ENCODE measurements at places on chromosomes 2 and 18.

DNA sequence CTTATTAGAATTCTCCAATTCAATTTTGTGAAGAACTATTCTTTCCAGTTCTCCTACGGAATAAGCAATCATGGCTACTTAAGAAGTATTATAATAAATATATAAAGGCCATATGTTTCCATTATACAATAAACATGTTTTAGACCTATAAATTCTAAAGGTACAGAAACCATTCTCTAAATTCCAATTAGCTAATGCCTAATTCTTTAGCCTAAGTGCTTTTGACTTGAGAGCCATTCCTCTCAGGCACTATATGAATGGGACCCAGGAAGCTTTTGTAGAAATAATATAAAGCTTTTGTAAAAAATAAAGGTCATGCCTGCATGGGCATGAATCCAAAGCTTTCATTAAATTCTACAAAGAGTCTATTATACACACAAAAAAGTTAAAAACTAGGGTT, 161.0 kb upstream of the UNC80 start:
- no peak for DNase-seq

DNA sequence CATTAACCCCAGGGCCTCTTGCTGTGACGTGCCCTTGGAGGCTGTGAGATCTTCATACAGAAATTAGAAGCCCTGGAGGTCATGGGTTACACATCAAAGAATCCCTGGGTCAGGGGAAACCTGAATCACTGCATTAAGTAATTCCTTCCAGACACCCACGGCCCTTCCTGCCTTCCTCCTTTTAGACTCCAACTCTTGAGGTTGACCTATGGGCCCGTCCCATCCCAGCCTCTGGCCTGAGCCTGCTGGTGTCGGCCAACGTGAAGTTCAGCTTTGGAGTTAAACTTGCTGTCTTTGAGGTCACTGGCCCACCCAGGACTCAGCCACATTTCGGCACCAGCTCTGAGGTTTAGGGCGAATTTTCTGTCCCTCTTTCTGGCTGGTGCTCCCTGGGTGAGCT, 198.3 kb downstream of the ACKR3 start:
- DNase-seq: no peak

DNA sequence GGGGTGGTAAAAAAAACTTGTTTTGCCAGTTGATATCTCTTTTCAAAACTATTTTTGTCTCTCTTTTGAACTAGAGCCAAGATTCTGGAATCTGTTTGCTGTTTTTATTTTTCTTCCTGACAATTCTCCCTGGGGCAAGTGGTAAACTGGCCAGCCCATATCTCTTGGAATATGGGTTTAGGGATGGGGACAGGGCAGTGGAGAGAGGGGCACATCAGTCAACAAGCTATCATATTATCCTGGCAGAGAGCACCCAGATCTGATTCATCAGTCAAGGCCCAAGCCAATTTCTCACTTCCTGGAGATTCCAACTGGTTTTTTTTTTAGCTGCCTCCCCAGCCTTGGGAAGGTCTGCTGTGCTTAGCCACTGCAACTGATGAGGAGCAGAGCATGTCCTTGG, 52.3 kb downstream of the ARHGAP28 start:
- no peak for DNase-seq

DNA sequence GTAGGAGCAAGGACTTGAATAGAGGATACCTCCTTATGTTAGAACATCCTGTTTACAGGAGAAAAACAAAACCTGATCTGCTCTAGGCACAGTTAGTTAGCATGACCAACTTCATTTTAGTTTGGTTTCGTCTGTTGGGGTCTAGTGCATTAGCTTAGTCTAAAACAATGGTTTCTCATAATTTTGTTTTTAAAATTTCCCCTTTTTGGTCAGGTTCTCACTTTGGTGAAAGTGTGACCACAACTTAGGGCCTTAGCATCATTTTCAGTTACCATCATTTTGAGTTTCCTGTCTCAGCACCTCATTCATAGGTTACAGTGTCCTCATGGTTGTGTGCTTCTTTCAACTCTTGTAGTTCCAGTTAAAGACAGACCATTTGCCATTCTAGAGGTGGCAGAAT, 1277.0 kb upstream of the SLC39A10 start:
- no peak for DNase-seq

GRCh38 chr2:28367667-28368356, 24.8 kb upstream of the FOSL2 start:
- no peak for DNase-seq

DNA sequence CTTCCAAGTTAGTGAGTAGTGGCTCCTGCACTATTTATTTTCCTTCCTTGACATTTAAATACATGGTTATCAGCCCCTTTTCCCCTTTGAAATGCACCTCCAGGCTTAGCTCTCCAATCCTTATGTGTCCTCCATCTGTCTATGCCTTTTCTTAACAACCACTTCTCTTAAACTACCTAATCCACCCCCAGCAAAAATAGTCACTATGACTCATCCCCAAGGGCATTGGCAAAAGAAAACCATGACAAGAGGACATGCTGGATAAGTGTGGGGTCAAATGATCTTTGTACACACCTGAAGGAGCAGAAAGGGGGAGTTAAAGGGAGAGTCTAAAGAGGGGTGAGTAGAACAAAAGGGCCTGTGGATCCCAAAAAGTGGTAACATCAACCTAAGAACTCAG, 127.2 kb downstream of the ANKRD44 start:
- DNase-seq: no peak

- no peak for DNase-seq
Measured at GRCh38 chr18:62522178-62522503, 684 bp upstream of the ZCCHC2 start.

DNA sequence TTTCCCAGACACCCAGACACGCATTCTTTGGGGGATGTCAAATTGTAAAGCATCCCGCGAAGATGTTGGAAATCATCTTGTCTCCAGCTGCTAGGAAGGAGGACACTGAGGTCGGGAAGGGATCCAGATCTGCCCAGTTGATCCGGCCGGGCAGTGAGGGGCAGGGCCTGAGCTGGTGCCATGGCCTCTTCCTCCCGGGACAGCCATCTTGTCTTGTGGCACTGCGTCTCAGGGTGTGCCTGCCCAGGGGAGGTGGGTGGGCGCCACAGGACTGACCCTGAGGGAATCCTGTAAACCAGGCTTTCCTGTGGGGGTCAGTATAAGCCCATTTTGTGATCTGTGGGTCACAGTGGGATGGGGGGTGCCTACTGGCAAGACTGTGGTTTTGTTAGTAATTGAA, 10.1 kb downstream of the TRAF3IP1 start:
- DNase-seq: no peak

DNA sequence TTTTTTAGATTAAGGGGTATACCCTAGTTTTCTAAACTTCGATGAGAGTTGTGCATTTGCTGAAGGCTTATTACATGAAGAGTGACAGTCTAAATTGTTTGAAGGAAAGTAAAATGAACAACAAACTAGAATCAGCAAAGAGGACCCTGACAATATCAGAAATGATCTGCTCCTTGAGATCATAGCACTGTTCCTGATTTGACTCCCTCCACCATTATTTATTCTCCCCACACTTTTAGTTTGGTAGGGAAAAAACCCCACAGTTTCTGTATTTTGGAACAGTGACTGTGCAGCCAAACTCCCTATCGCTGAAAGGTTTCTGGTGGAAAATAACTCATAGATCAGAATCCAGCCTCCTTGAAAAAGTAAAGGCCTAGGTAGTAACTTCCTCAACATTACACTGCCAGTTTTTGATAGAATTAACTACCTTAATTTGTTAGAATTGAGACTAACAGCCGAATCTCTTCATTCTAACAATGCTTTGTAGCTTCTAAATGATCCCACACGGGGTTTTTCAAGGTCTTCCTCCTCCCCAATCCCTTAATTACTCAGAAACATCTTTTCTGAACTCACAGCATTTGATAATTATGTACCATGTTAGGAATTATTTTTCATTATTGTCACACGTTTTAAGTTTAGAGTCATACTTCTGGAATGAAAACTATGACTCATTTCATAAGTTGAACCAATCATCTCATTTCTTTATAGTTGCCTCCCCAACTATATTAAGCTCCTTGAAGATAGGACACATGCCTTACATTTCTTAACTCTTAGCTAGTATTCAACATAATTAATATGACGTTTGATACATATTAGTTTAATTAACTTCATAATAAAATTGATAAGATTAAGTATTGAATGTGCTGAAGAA, 2.9 kb downstream of the MYL12A start:
- DNase-seq: peak; percentile 53

DNA sequence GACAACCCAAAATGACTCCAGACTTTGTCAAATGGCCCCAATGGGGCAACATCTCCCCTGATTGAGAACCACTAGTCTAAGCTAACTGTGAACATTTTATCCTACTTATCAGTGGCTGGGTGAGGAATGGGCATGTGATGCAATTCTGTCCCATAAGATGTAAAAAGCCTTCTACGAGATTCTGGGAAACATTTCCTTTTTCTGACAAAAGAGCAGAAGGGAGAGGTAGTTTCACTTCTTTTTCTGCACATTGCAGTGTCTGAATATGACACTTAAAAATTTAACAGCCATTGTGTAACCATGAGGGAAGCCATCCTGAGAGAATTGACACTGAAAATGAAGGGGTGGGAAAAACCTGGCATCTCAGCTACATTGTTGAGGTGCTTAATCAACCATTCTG, 17.3 kb upstream of the MARCHF4 start:
- no peak for DNase-seq

DNA sequence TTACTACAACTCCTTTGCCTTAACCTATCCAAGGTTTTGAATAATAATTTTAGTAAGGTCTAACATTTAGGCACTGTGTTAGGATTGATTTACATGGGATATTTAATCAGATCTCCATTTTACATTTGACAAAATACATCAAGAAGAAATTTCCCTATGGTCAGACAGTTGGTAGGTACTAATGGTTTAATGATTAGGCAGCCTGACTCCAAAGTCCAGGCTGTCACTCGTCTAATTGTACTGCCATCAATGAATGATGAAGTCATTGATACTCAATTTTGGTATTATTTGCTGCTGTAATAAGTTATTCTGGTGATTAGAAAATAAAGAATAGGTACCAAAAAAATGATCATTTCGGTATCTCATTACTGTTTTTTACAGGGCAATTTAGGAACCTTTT, 14.1 kb downstream of the BBS5 start:
- DNase-seq: no peak

GRCh38 chr2:223122781-223123180, 70.8 kb downstream of the KCNE4 start:
- DNase-seq: no peak

- no peak for DNase-seq
Measured at GRCh38 chr18:34936772-34937171, 104.4 kb upstream of the MAPRE2 start.

GRCh38 chr2:21317131-21317530, 193.4 kb downstream of the TDRD15 start:
- DNase-seq: peak; percentile 50

GRCh38 chr2:191264647-191265081, 19.5 kb downstream of the MYO1B start:
- no peak for DNase-seq

- no peak for DNase-seq
Measured at GRCh38 chr2:233817995-233818638, 36.2 kb downstream of the HJURP start.

DNA sequence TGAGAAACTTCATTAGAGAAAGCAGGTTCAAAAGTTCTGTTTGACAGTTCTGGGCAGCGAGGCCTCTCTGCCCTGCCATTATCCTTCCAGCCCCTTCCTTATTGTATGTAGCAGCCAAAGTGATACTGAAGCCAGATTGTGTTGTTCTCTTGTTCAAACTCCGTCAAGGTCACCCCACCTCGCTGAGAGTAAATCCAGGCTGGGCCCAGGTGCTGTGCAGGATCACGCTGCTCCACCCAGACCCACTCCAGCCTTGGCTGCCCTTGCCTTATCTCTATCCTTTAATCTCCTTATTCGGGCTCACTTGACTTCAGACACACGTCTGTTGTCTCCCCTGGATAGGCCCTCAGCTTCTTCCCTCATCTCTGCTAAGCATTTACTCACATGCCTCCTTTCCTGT, 196.1 kb downstream of the CPS1 start:
- no peak for DNase-seq

DNA sequence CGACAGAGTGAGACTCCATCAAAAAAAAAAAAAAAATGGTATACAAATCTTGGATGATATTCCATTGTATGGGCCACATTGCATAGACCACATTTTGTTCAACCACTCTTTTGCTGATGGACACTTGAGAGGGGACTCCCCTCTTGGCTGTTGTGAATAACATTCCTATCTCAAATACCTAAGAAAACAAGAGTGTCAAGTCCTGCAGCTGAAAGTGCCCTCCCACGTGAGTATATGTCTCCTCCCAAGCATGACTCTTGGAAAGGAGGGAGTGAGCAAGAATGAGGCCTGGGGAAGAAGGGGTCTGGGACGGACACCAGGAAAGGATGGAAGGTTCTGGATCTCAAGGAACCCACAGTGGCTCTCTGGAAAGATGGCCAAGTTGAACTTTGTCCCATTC, 36.0 kb upstream of the NPAS2 start:
- no peak for DNase-seq

GRCh38 chr18:70385474-70385873, 96.6 kb downstream of the SOCS6 start:
- DNase-seq: no peak

Data from activated CD4-positive, alpha-beta T cell treated with anti-CD3 and anti-CD28 coated beads, Interleukin-2, Interleukin-6, amounts not matched to agents 100 ng/mL and 50 ng/mL, durations not matched to agents 16 hours and 8 hours (primary cell).